ENCODE measurements at places on chromosomes 1 and 21. TPM values are rescaled to one million over a fixed set of nuclear protein-coding genes. Genes with fewer than 3 reads are reported as not detected.

- DNase-seq: no peak
Observed at GRCh38 chr1:225830841-225831240, 20.9 kb downstream of the EPHX1 start.

The GBP6 gene
- total RNA-seq: 0.65 TPM

DNA sequence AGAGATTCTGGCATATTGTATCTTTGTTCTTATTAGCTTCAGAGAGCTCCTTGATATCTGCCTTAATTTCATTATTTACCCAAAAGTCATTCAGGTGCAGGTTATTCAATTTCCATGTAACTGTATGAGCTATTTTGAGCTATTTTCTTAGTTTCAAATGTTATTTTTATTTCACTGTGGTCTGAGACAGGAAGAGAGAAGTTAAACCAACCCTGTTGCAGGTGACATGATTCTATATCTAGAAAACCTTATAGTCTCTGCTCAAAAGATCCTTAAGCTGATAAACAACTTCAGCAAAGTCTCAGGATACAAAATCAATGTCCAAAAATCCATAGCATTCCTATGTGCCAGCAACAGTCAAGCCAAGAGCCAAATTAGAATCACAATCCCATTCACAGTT is 1644.0 kb upstream of the B3GALT2 start:
- no peak for DNase-seq

The WDR64 gene
- total RNA-seq: not detected

- no peak for DNase-seq
Observed at GRCh38 chr1:41444785-41445184, 39.7 kb downstream of the EDN2 start.

DNA sequence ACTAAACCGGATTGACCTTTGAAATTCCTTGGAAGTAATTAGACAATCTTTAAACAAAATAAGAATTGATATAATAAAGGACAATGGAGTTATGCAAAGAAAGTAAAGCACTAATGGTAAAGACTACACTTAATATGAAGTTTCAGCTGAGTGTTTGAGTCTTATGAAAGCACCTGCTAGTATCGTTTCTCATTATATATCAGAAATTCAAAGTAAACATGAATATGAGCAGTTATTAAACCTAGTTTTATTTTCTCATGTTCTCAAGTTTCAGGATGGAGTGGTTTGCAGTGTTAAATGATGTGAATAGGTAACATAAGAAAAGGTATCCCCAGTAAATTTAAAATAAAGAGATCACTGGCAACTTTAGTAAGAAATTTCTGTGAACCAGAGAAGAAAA is 188.6 kb downstream of the ZP4 start:
- no peak for DNase-seq

The PLA2G2C gene
- not detected for total RNA-seq

DNA sequence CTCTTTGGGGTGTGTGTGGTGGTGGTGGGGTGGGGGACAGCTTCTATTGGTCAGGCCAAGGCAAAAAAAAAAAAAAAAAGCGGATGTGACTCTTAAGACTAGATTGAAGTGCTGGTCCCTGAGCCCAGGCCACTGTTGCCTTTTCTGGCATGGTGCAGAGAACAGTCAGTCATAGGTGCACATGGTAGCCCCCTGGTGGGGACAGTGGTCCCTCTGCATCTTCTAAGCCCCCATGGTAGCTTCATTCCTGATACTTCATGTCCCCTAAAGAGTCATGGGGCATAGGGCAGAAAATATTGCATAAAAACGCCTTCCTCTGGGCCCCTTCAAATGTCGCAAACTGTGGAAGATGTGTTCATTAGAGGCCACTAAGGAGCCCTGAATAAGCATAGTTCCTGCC is 371.8 kb downstream of the NPHP4 start:
- DNase-seq: no peak

GRCh38 chr1:37267111-37267835 is 207.1 kb upstream of the ZC3H12A start:
- no peak for DNase-seq

DNA sequence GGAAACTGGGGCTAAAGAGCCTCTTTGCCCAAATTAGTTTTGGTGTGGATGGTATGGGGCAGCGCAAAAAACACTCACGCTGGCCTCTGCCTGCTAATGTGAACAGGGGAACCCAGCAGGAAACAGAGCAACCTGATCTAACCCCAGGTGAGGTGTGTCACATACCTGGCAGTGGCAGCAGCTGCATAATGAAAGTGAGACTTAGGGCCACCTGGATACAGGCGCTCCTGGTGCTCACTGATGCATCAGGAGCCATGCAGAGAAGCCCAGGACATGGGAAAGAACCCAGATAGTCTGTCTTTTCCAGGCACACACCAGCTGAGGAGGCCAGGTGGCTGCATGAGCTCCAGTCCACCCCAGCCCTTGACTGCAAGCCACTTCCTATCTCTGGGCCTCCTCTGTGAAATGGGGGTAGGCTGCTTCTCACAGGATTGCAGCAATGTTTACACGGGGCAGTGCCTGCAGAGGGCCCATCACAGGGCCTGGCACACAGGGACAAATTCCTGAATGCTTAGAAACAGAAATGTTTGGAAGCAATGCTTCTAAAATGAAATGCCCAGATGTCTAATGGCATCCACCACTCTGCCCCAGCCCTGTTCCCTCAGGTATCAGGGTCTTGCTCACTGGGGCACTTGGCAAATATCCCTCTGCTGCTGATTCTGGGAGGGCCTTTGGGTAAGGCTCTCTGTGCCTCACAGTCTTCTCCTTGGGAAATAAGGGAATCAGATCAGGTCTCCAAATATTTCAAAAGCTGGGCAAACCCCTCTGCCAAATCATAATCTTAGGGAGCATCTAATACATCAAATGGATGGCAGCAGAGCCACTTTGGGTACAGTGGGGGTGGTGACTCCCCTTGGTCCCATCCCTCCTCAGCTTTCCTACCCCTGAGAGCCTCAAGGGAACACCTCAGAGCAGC is 19.9 kb downstream of the DHCR24 start:
- DNase-seq: no peak

DNA sequence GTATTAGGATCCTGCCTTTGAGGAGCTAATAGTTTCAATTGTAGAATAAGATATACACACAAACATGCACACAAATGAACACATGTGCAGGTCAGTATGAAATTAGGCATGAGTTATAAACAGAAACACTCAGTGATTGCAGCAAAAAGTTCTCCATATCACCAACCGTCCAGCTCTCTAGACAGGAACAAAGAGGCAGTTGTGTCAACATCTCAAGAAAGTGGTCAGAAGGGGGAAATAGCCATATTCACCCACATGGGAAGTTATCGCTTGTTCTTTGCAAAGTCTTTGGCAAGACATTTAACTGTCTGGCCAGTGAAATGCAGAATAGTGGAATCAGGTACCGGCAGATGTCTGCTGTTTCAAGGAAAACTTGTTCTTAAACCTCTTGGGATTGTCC is 29.4 kb upstream of the PIGC start:
- no peak for DNase-seq

DNA sequence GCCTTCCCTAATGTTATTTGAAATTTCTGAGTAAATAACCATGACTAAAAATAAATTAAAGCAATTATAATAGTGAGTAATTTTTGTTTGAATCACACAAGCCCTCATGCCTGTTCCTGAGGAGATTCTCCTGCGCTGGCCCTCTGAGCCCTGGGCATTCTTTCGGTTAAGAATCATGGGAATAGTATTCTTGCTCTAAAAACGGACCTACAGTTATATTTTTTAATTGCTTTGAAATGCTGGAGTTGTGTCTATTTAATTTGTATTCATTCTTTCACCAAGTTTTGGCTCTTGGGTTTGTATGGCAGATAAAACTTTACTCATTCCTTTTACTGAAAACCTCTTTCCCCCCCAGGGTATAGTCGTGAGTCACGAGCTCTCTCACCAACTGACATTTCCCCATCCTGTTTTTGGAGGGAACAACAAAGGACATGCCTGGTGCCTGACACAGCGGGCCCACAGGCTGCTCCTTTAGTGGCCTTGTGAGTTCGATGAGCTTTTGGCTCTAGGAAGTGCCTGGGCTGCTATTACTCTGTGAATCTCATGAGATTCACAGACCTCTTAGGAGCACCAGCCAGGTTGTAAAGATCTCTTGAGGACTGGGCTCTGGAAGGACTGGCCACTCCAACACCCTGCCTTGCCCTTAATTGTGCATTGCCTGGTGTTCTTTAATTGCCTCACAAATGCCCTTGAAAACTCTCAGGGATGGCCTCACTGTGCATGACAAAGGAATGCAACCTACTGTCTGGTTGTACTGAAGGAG is 58.6 kb downstream of the DDR2 start:
- DNase-seq: no peak

DNA sequence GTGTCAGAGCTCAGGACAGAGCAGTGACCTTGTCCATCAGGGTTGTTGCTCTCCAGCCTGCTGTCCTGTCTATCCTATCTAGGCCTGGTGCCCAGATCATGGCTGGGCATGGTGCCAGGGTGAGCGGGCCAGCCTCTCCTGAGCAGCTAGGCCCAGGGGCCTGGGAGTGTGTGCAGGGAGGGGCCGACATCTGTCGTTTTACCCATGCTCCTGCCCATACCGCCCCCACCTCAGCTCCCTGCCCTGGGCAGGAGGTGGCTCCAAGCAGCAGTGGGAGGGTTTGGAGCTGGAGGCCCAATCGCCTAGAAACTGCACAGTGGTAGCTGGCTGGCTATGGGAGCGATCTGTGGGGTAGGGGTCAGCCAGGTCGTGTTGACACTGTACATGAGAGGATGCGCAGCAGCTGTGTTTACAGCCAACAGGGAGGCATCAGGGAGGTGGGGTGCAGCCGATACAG is 6.5 kb downstream of the INSRR start:
- no peak for DNase-seq

The CTTNBP2NL gene
- 27.2 TPM for total RNA-seq

DNA sequence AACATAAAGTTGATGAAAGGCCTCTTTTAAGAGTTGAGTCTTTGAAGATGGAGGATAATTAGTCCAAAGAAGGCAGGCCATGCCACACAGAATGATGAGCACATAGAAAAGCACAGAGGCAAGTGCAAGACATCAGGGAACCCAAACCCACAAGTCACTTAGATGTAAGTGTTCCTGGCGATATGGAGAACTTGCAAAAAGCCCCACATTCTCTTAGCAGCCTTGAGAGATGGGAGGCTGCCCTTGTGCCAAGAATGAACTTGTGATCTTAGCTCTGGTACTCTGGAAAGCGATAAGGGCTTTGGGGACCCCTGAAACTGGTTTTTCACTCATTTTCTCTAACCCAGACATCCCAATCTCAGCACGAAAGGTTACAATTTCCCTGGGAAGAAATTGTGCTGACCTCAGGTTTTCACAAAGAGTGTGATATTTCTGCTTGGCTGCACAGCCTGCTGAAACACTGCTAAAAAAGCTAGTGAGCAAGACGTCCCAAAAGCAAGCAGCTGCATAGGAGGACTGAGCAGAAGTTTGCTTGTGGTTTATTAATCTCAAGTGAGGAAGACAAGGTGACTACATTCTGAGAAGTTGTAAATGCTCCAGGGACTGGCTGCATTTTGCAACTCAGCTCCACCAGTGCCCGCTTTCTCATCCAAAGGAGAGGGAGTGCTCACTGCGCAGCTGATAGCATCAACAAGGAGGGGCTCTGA is 496.9 kb upstream of the CAMK1G start:
- no peak for DNase-seq

GRCh38 chr1:201316556-201316955 is 33.2 kb downstream of the PKP1 start:
- DNase-seq: no peak

DNA sequence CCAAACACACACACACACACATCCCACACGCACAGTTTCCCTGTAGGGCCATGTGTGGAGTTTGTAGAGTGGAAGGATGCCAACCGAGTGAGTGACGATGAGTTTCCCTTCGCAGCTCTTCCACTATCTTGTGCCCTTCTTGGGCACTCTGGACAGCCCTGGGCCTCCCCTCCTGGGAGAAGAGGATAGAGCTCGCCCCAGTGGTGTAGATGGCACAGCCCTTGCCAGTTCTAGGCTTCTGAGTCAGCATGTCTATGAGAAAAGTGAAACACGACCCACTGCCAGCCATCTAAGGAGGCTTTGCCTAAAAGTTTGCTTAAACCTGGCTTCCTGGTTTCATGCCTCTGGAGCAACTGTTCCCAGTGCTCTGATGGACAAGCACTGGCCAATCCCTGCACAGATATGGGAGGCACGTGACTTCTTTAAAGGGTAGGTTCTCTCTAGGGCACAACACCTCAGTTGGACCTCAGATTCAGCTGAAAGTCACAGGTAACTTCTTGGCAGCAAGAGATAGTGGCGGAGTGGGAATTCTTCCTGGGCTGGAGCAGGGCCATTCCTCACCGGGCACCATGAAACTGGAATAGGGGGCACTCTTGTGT is 195.9 kb upstream of the GALNT2 start:
- no peak for DNase-seq

The CERS2 gene
- total RNA-seq: 165 TPM

GRCh38 chr1:209619696-209620486 is 32.3 kb downstream of the LAMB3 start:
- no peak for DNase-seq

GRCh38 chr21:45048968-45049367 is 25.4 kb upstream of the ADARB1 start:
- no peak for DNase-seq

DNA sequence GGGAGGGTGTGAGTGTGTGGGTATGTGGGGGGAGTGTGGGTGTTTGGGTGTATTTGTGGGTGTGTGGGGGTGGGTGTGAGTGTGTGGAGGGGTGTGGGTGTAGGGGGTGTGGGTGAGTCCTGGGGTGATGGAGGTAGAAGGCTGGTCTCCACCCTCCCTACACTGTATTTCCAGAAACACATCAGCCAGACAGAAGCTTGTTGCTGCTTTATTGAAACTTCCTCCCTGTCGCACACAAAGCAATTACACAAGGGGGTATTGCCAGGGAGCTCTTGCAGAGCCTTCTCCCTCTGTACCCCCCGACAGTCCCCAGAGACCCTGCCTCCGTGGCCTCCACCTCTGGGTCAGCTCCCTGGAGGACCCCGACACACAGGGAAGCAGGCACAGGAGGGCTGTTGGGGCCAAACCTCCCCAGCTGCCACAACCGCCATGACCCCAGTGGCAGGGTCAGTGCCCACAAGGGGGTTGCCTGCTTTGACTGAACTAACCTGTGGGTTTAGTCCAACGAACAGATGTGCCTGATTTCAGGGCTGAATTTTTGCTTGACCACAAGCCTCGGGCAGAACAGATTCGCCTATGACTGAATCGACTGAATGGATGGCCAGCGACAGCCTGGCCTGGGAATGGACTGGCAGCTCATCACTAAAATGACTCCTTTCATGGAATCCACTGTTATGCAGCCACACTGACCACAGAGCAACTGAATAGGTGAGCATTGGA is 9.1 kb upstream of the MATN1 start:
- DNase-seq: no peak

DNA sequence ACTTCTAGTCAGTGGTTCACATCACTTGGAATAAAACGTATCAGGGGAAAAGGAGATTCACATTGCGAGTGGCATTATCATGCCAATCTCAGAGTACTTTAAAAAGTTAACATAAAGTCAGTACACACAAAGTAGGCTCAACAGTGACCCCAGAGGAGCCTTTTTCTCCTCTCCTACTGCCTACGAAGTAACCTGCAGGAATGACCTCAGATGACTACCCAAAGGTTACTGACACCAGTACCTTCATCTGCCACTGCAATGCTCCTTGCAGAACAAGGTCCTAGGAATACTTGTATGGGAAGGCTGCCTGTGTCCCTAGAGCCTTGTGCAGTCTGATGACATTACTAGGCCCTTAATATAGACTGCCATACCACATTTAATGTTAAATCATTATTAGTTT is 389.8 kb upstream of the LYPLAL1 start:
- DNase-seq: no peak

Data from epithelial cell of proximal tubule (primary cell).